ENCODE measurements at places on chromosomes 5 and 9.
A peak's percentile ranks its signal among the peaks of the same experiment; 100 is the strongest.

DNA sequence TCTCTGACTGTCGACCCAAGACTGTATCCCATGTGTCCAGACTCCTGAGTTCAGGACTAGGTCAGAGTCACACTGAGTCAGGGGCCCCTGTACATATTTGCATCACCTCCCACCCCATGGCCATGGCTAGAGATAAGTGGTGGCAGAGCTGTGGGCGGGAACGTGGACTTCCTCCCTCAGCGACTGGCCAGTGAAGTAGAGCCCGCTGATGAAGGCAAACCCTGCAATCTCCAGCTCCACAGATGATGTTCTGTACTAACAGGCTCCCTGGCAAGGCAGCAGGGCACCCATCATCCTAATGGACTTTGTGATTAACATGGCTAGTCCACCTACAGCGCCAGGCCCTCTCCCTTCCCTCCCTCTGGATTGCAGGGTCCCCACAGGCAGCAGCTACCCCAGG is 110.5 kb upstream of the LRRTM2 start:
- no peak for DNase-seq

- DNase-seq: no peak
Observed at GRCh38 chr9:131727795-131728545, 11.9 kb downstream of the RAPGEF1 start.

DNA sequence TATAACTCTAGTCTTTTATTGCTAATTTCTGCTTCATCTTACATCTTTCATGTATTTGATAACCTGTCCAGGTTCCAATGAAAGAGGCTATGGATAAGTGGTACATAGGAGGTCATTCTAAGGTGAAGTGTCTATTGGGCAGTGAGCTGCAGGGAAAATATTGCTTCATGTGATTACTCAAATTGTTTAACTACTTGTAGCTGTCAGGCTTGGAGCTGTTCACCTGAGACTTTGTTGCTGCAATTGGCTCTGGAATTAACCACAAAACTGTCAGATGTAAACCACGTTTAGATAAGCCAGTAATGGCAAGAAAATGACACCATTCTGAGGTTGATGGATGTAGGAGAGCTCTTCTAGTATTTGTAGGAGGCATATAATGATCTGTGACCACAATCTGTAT is 26.0 kb downstream of the ADAMTSL1 start:
- no peak for DNase-seq

DNA sequence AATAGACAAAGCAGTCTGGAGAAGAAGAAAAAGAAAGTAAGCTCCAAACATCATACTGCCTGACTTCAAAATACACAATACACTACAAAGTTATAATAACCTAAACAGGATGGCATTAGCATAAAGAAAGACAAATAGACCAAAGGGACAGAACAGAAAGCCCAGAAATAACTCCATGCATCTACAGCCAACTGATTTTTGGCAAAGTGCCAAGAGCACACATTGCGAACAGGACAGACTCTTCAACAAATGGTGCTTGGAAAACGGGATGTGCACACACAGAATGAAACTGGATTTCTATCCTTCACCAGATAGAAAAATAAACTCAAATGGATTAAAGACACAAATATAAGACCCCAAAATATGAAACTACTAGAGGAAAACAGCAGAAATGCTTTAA is 66.6 kb upstream of the SPATA31E1 start:
- DNase-seq: peak; percentile 29

GRCh38 chr5:140725799-140726471 is 25.7 kb downstream of the ZMAT2 start:
- peak; percentile 89 for DNase-seq

GRCh38 chr9:2709645-2710101 is 7.6 kb upstream of the KCNV2 start:
- DNase-seq: no peak

All from fibroblast of the conjunctiva (primary cell).